ENCODE measurements at places on chromosomes 3 and 15. TPM values are rescaled to one million over a fixed set of nuclear protein-coding genes. Genes with fewer than 3 reads are reported as not detected.

Gene PLA2G4F
- not detected for total RNA-seq

DNA sequence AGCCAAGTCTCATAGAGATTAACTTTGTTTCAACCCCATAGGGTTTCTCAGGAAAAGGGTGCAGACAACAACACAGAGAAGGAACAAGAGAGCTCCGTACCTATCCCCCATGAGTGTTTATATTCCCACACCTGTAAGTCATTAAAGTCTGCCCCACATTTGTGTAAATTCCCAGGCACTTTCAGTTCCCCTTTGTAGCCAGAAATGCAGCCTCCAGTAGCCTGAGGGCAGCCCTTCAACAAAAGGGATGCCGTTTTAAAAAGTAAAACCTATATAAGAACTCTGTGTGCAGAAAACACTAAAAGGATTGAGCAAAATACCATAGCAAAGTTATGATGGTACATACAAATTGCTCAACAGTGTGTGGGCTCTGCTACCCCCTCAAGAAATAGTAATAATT is 59.7 kb upstream of the TMEM108 start:
- DNase-seq = no peak

- DNase-seq = no peak
Measured at GRCh38 chr15:94322141-94322540, 90.8 kb downstream of the MCTP2 start.

GRCh38 chr15:71660501-71660900 is 149.9 kb upstream of the NR2E3 start:
- no peak for DNase-seq
